ENCODE measurements at places on chromosomes 1 and 21.

DNA sequence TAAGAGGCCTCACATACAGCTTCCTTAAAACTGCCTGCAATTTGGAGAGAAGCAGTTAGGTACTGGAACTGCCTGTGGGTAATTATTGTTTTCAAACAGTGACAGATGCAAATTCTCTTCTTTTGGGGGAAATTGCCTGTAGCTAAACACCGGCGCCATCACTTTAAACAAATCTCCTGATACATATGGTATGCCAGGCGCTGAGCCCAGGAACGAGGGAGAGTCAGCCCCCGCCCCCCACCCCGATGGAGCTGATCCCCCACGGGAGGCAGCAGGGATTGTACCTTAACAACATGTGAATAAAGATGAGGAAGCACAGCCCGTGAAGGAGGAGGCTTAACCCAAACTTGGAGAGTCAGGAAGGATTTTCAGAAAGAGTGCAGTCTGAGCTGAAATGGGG lies 7.1 kb downstream of the TMEM51 start:
- no peak for DNase-seq

GRCh38 chr1:70718086-70718630 lies 307.1 kb downstream of the CTH start:
- DNase-seq: no peak

GRCh38 chr21:44890338-44890931 lies 16.9 kb upstream of the PTTG1IP start:
- DNase-seq: no peak

- no peak for DNase-seq
Measured at GRCh38 chr1:38269923-38270848, 223.6 kb upstream of the POU3F1 start.

GRCh38 chr1:11693024-11693590 lies 1.6 kb downstream of the DRAXIN start:
- no peak for DNase-seq

DNA sequence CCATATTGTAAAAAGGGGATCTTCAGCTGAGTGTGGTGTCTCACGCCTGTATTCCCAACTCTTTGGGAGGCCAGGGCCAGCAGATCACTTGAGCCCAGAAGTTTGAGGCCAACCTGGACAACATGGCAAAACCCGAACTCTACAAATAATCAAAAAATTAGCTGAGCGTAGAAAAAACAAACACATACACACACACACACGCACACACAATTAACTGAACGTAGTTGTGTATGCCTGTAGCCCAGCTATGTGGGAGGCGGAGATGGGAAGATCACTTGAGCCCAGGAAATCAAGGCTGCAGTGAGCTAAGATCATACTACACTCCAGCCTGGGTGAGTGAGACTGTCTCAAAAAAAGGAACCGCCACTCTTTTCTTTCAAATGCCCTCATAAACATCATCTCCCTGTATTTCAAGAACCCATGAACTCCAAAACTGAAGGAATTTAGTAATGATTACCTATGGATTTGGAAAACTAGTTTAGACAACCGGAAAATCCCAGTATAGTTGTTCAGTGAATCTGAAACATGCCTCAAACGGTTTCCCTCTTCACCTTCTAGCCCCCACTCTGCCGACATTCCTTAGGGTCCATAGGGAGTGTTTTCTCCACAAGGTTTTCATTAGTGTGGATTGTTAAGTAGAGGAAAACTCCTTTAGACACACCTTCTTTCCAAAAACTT lies 4.5 kb downstream of the TXNIP start:
- no peak for DNase-seq

DNA sequence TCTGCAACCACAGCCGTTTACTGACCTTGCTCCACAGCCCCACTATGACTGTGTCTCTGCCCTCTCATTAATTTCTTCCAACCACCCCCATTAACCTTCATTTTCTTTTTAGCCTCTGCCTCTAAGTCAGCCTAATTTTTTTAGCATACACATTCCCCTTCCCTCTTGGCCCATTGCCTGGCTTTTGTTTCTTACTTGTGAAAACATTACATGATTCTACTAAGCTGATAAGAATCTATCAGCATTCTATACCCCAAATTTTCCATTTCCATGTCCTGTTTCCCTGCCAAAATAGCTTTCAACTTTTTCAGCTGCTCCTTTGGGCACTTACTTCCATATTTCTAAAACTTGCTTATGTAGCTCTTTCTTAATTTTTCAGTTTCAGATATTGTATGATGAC lies 79.8 kb downstream of the PCP4 start:
- DNase-seq: no peak

- DNase-seq: no peak
Measured at GRCh38 chr1:34086561-34086960, 78.5 kb downstream of the CSMD2 start.

GRCh38 chr1:228650141-228650540 lies 85.1 kb upstream of the RHOU start:
- no peak for DNase-seq

DNA sequence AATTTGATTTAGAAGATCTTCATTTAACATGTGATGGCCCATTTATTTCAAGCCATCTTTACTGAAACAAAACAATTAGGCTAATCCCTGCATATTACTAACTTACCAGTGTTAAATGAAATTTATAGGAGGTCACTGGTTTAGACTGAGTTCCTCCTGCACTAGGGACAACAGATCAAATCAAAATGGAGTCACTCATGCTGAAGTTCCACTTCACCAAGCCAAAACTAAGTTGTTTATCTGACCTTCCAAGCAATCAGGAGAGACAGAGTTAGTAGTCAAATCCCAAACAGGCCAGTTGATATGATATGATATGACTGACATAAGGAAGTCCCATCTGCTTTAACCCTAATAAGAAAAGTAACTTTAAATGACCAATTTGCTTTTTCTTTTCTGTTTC lies 4.8 kb downstream of the LYST start:
- DNase-seq: no peak

GRCh38 chr1:243957141-243957540 lies 93.9 kb upstream of the ZBTB18 start:
- no peak for DNase-seq

DNA sequence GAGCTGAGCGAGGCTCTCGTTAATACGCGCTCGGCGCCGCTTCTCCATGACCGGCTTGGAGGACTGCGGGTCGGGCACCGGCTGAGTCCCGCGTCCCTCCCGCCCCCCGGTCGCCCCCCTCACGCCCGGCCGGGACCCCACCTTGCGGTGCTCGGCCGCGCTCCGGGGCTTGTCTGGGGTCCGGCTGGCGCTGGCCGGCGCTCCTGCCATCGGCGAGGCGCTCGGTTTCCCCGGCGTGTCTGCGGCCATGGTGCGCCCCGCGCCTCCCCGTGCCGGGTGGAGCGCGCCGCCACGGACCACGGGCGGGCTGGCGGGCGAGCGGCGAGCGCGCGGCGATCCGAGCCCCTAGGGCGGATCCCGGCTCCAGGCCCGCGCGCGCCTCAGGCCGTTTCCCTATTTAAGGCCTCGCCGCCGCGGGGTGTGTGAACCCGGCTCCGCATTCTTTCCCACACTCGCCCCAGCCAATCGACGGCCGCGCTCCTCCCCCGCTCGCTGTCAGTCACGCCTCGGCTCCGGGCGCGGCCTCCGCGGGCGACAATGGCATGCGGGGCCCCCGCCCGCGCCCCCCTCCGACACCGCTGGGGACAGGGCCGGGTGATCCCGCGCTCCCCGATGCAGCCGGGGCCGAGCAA lies at the start of gene HES4:
TSS of gene HES4 (minus strand) at position 373 of the 632 bp plus-strand sequence. CDS start at position 249, 124 bp downstream.
- peak; percentile 88 for DNase-seq

Data from DMS153 (cell line).